ENCODE measurements at places on chromosomes 7 and 10. TPM values are rescaled to one million over a fixed set of nuclear protein-coding genes. Genes with fewer than 3 reads are reported as not detected.

The CRTAC1 gene
- 12.1 TPM for total RNA-seq

The MOGAT3 gene
- not detected for total RNA-seq

The LIPK gene
- total RNA-seq, result not detected

DNA sequence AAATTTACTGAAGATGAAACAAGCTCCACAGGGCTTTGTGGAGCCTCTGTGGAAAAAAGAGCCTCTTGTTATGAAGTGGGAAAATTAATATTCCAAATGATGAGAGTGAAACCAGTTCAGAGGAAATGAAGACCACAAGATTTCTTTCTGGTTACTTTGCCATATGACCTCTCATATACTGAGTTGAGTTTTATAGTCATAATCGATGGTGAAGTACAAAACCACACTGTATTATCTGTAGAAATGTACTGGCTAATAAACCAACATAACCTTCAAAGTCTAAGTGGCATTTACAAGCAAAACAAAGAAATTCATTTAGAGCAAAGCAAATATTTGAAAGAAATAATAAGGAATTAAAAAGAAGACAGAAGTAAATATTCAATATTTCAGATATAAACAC lies 662.6 kb upstream of the ZWINT start:
- no peaks in the 10 kb centered on the region for H3K4me1 ChIP-seq
- no peak overlapping the region for H3K27ac ChIP-seq
- H3K36me3 ChIP-seq, result no peaks in the 10 kb centered on the region
- no peak overlapping the region for H3K4me3 ChIP-seq
- no peaks in the 10 kb centered on the region for H3K27me3 ChIP-seq

- DNase-seq, result no peak
- H3K27ac ChIP-seq, result peak overlapping the region; percentile 62
- H3K36me3 ChIP-seq, result no peaks in the 10 kb centered on the region
- no peaks in the 10 kb centered on the region for H3K4me1 ChIP-seq
Observed at GRCh38 chr7:28481091-28481926, 69.0 kb downstream of the CREB5 start.

- no peak for DNase-seq
- peaks cover 10% of the 10 kb centered on the region for H3K4me1 ChIP-seq
- peak overlapping the region; percentile 68 for H3K4me3 ChIP-seq
- peaks cover 4% of the 10 kb centered on the region for H3K36me3 ChIP-seq
- H3K27me3 ChIP-seq, result peaks cover 40% of the 10 kb centered on the region
Observed at GRCh38 chr10:28680358-28680752, 3.0 kb downstream of the BAMBI start.

DNA sequence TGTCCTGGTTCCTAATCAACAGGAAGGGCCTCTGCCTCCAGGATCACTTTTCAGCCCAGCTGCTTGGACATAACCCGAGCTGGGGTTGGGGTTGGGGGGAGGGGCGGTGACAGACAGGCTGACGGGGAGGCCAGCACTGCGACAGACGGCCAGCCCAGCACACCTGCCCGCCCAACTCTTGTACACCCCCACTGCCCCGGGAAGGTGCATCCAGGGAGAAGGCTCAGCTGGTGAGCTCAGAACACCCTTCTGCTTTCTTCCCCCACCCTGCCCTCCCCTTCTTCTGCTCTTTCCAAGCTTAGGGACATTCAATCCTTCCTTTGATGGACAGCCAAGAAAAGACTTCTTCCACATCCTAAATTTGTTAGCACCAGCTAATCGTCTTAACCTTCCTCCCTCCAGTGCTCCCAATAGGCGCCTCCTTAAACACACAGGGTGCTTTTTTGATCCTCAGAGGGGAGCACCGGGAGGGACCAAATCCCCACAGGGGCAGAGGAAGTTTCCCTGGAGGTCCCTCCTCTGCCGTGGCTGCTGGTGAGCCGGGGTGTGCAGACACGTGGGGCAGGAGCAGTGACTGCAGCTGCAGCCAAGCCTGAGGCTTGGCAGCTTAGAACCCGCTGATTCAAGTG lies 44.7 kb downstream of the COL13A1 start:
- H3K4me3 ChIP-seq, result no peak overlapping the region
- peaks cover 21% of the 10 kb centered on the region for H3K4me1 ChIP-seq
- H3K27me3 ChIP-seq, result no peaks in the 10 kb centered on the region
- H3K36me3 ChIP-seq, result no peaks in the 10 kb centered on the region
- H3K27ac ChIP-seq, result no peak overlapping the region
- DNase-seq, result no peak

DNA sequence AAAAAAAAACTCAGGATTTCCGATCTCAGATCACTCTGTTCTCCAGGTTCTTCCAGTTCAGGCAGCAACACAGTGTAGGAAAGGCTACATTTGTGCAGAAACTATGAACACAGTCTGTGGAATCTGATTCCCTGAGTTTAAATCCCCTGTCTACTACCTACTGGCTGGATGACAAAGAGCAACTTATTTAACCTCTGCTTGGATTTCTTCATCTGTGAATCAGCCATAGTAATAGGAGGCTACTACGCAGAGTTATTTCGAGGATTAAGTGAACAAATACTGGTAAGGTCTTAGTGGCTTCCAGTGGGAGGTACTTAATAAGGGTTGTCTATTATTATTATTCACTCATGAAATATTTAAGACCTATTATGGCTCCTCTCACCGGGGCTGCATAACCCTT lies 44.3 kb upstream of the PDCD4 start:
- H3K27me3 ChIP-seq, result no peaks in the 10 kb centered on the region
- H3K4me1 ChIP-seq, result peaks cover 30% of the 10 kb centered on the region
- no peak overlapping the region for H3K27ac ChIP-seq
- H3K4me3 ChIP-seq, result no peak overlapping the region

DNA sequence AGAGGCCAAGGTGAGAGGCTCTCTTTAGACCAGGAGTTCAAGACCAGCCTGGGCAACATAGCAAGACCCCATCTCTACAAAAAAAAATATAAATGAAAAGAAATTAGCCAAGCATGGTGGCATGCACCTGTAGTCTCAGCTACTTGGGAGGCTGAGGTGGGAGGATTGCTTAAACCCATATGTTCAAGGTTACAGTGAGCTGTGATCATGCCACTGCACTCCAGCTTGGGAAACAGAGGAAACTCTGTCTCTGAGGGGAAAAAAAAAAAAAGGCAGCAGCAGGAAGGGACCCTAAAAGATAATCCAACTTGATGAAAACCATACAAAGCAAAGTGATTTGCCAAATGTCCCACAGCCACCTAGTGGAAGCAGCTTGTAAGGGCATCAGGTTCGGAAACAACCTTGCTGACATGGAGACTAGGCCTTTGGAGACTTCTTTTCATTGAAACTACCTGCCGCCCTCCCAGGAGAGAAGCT lies 15.6 kb upstream of the PBLD start:
- H3K27ac ChIP-seq, result no peak overlapping the region
- peaks cover 34% of the 10 kb centered on the region for H3K36me3 ChIP-seq
- no peaks in the 10 kb centered on the region for H3K27me3 ChIP-seq
- no peaks in the 10 kb centered on the region for H3K4me1 ChIP-seq

DNA sequence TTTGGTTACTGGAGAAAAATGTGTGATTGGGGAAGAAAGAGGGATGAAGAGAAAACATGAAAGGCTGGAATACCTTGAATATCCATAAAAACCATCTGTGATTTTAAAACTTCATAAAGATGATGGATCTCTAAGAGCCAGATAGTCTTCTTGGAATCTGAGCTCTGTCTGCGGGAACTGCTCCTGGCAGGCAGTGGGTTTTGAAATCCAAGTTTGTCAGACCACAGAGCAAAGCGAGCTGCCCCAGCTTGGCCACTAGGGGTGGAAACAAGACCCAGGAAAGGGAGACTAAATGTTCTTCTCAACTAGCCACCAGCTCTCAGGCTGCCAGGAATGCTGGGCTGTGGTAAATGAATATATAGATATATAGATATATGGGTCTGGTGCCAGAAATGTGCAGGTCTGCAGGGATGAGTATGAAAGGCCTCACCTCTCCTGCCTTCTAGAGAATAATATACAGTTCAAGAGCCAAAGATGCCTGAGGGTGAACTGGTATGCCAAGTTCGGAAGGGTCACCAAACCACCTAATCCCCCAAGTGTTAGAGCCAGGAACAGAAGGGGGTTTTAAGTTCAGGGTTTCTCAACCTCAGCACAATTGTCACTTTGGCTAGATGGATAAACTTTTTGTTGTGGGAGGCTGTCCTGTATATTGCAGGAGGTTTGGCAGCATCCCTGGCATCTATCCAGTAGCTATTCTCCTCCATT lies 208.8 kb downstream of the KCNMA1 start:
- no peak overlapping the region for H3K4me3 ChIP-seq
- no peaks in the 10 kb centered on the region for H3K4me1 ChIP-seq
- H3K27ac ChIP-seq, result no peak overlapping the region
- no peaks in the 10 kb centered on the region for H3K36me3 ChIP-seq
- no peaks in the 10 kb centered on the region for H3K27me3 ChIP-seq
- DNase-seq, result peak; percentile 26

DNA sequence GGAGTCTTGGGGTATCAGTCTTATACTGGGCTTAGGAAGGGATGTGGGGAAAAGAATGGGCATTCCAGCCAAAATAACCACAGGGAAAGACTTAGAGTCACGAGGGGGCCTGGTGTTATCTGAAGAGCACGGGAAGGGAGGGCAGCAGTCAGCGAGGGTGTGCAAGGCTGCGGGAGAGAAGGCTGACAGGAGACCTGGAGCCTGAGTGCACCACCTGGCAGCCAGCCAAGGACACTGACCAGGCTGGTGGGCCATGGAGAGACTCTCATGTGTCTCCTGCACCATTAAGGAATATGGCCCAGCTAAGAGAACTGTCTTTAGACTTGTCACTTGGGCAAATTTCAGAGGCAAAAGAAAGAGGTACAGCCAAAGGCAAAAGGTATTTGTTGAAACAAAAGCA lies 69.6 kb downstream of the PKD1L1 start:
- H3K36me3 ChIP-seq, result no peaks in the 10 kb centered on the region
- H3K27me3 ChIP-seq, result no peaks in the 10 kb centered on the region
- no peak for DNase-seq

GRCh38 chr10:47371629-47372485 lies 12.2 kb downstream of the ZNF488 start:
- DNase-seq, result no peak
- H3K4me3 ChIP-seq, result no peak overlapping the region
- H3K27ac ChIP-seq, result no peak overlapping the region
- H3K36me3 ChIP-seq, result peaks cover 13% of the 10 kb centered on the region

DNA sequence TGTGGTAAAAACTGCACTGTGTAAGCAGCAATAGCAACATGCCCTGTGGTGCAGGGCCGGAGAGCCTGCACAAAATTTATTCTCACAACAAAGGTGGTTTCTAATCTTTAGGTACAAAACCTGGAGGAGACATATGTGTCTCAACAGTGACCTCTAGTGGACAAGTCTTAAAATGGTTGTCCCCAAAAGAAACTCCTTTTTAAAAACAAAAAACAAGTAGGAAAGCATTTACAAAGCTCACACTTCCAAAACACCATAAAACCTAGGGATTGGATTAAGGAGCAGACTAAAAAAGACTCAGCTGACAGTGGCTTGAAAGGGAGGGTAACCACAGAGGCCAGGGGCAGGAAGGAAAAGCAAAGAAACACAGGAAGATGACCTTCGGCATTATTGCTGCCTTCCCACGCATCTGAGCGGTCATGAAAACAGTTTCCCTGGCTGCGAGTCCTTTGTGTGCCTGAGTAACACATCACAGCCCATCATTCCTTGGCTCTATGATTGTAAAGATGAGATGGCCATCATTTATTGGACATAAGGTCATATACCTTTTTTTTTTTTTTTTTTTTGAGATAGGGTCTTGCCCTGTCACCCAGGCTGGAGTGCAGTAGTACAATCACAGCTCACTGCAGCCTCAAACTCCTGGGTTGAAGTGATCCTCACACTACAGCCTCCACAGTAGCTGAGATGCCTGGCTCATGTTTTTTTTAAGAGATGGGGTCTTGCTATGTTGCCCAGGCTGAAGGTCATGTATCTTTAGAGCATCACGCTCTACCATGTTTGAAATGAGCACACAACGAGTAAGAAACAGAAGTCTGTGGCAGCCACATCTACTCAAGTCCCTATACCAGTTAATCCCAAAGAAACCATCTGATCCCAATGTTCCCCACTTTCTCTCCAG lies 39.5 kb downstream of the RSU1 start:
- no peak overlapping the region for H3K27ac ChIP-seq
- peak; percentile 52 for DNase-seq
- peaks cover 3% of the 10 kb centered on the region for H3K36me3 ChIP-seq
- H3K4me1 ChIP-seq, result no peaks in the 10 kb centered on the region

DNA sequence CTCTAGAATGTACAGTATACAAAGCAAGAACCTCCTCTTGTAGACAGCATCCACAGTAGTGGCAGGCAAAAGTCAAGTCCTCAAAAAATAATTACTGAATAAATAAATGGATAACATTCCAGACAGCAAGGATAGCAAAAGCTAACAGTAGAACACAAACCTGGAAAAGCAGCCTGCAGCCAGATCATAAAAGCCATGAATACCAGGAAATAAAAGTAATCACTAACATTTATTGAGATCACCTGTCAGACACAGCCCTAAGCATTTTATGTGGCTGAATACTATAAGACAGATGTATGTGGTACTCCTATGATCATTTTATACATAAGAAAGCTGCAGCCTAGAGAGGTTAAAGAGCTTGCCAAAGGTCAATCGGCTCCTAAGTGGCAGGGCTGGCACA lies 34.0 kb downstream of the CUL2 start:
- H3K27ac ChIP-seq, result no peak overlapping the region
- H3K4me1 ChIP-seq, result no peaks in the 10 kb centered on the region
- no peak overlapping the region for H3K4me3 ChIP-seq
- no peaks in the 10 kb centered on the region for H3K27me3 ChIP-seq

DNA sequence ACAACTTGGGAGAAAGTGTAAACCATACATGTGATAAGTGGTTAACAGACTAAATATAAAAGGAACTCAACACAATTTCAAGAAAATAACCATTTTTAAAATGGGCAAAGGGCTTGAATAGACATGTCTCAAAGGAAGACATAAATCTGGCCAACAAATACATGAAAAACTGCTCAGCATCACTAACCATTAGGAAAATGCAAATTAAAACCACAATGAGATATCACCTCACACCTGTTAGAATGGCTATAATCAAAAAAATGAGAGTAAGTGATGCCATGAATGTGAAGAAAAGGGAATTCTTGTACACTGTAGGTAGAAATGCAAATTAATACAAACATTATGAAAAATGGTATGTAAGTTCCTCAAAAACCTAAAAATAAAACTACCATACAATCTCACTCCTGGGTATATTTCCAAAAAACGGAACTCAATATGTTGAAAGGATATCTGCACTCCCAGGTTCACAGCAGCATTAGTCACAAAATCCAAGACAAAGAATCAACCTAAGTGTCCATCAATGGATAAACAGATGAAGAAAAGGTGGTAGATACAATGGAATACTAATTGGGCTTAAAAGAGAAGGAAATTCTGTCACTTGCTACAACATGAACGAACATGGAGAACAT lies 5.6 kb downstream of the SNX13 start:
- H3K27ac ChIP-seq, result no peak overlapping the region
- no peak overlapping the region for H3K4me3 ChIP-seq
- no peaks in the 10 kb centered on the region for H3K27me3 ChIP-seq
- H3K4me1 ChIP-seq, result no peaks in the 10 kb centered on the region
- no peaks in the 10 kb centered on the region for H3K36me3 ChIP-seq
